Activated naive CD4-positive, alpha-beta T cell treated with anti-CD3 and anti-CD28 coated beads, Interleukin-2, amount 10 ng/mL, durations not matched to agents 5 hours and 36 hours (primary cell): ENCODE measurements at places on chromosomes 12 and 14. TPM values are rescaled to one million over a fixed set of nuclear protein-coding genes. Genes with fewer than 3 reads are reported as not detected.

The LIN7A gene
- total RNA-seq = not detected

The MYF5 gene
- not detected for total RNA-seq

The TAS2R8 gene
- total RNA-seq = not detected

The OR4K13 gene
- total RNA-seq = not detected

The TAS2R30 gene
- total RNA-seq = 2.2 TPM

The NANOG gene
- not detected for total RNA-seq

The FAM181A gene
- not detected for total RNA-seq

The NKX2-1 gene
- total RNA-seq = not detected

The MDGA2 gene
- total RNA-seq = not detected

The CEBPE gene
- total RNA-seq = 0.96 TPM
